Activated naive CD4-positive, alpha-beta T cell treated with anti-CD3 and anti-CD28 coated beads, Interleukin-2, amount 50 U/mL, for 16 hours (primary cell): ENCODE measurements at places on chromosomes 6 and 20.

DNA sequence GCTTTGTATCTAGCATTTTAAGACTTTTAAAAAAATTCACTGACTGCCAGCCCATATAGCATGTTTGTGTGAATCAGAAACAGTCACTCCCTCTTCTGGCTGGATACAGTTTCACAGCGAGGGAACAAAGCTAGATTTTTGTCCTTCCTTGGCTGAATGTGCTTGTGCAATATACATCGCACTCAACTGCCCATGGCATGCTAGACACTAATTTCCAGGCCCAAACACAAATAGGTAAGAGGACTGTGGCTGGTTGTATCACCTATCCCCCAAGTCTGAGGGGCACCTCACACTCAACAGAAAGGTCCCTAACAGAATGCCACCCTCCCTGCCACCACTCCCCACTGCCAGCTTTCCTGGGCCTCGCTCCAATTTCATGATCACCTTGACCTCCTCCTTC is 16.2 kb upstream of the BLCAP start:
- DNase-seq: no peak

DNA sequence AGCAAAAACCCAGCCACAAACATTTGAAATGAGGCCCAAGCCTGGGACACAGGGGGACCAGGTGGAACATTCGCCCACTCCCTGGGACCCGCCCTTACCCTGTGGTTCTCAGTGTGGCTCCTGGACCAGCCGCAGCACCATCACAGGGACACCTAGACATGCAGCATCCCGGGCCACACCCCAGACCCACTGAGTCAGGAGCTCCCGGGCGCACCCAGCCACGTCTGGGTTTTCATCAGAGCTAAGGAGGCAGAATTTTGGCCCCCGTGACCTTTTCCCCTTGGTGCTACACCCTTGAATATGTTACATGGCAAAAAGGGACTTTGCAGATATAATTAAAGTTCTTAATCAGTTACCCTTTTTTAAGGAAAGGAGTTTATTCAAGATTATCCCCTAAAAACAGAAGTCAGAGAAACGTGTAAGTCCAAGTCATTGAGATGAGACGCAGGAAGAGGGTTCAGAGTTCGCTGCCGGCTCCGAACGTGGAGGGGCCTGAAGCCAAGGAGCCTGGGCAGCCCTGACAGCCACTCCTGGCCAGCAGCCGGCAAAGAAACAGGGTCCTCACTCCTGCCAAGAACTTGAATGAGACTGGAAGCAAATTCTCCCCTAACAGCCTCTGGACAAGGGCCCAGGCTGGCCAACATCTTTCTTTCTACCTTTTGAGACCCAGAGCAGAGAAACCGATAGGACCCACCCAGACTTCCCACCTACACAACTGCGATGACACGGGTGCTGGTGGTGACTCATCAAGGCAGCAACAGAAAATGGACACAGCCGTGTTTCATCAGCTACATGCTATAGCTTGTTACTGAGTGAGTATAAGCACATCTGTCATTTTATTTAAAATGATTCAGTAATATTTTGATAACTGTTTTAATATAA is 25.3 kb downstream of the BFSP1 start:
- DNase-seq: peak; percentile 63

GRCh38 chr6:10837622-10837994 is 731 bp downstream of the MAK start:
- no peak for DNase-seq

GRCh38 chr6:72657407-72658197 is 35.7 kb downstream of the KCNQ5 start:
- no peak for DNase-seq

DNA sequence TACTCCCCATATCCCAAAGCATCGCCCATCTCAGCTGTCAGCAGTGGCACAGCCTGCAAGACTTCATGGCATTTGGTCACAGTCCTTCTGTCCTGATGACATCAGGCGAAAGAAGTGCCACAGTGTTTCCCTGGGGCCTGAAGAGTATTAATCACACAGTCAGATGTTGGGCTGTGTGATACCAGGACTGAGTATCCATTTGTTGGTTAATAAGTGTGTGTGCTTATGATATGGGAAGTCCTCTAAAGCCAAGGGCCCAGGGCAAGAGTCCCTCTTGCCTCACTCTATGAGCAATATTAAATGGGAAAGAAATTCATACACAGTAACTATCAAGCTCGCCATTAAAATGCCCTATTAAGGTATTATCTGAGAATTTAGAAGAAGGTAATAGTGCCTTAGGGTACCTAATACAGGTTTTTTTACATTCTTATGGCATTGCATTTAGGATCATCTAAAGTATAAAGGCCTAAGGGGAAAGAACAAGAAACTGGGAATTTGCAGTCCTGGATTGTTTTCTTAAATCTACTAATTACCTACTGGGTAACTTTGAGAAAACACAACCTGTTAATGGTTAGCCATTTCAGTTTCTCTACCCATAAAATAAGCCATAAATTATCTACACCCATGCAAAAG is 204.1 kb upstream of the PREP start:
- no peak for DNase-seq

DNA sequence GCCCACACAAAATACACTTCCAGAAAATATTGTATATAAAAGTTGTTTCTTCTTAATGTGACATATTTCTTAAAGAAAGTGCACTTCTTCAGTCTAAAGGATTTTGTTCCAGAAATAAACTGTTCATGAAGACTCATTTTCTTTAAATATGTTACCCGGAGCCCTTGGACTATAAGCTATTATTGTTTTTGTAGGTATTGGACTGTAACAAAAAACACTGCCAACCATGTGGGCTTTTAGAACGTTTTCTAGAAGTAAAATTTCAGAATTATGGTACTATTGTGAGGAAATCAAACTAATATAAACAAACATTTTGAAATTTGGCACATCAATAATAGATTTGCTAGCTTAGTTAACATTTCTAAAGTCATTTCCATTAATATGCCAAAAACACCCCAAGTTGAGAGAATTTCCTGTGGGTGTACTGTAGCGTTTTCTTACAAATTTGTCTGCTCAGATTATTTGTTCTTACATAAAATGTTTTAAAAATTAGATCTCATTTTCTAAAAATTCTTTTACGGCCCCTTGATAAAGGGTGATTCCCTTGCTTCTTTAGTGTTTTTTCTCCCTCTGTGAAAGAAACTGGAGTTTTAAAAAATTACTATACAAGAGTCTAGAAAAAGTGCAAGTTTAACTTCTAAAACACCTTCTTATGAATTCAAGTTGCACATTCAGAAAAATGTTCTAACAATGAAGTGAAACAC is 3.4 kb downstream of the NKX2-4 start:
- DNase-seq: no peak

DNA sequence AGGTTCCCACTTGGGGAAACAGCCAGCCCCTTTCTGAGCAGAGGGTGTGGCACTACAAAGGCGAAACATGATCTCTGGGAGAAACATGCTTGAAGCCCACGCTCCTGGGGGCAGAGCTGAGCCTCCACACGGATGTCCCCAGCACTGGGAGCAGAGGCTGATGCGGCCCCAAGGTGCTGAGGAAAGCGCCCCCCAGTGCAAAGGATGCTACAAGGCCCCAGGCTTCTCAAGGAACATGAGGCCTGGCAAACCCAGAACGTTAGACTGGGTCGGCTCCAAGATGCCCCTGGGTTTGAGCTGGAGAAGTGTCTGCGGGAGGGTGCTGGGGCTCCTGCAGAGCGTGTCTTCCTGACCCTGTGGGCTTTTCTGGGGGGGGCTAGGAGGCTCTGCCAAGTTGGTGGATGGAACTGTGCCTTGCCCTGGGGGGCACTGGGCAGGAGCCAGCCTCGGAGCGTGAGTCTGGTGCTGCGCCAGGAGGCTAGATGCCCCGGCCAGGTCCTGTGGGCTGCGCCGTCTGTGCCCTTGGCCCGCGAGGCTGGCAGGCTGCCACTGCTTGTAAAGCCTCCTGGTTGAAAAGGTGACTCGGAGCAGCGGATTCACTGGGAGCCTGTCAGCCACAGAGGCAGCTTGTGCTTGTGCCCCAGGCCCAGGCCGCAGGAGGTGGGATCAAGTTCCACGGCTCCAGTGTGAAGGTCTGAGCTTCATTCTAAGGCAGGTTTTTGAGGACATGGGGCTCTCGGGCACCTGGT is 8.1 kb downstream of the SYNJ2 start:
- DNase-seq: no peak
